T follicular helper cell (primary cell): ENCODE measurements at places on chromosomes 1 and 21.

- no peak for DNase-seq
Measured at GRCh38 chr1:202106340-202107254, 16.1 kb upstream of the GPR37L1 start.

DNA sequence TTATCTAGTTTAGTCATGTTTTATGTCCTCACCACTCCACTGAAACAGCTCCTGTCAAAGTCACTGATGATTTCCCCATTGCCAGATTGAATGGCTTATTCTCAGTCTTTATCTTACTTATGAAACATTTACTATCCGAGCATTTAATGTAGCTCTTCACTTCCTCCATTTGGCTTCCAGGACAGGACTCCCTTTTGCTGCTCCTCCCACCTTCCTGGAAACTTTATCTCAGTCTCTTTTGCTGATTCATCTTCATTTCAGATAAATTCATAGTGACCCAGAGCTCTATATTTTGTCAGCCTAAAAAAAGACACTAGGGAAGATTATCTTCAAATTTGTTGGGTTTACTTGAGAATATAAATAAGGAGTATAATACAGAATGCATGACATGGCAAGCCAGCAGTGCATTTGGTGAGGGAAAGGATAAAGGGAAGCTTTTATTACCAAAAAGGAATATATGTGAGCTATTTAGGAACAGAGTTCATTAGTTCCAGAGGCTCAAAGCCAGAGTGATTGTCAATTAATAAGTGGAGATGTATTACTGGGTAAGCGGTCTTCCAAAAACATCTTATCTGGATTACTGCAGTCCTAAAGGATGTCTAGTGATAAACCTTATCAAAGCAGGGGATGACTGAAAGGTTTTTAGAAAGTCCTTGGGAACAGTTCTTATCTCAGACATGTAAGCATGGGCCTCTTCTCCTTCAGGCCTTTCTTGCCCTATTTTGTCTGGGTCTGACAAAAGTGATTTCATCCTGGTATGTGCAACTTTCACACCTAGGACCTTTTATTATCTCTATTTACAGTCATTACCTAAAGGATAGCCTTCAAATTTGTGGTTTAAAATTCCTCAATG lies 25.6 kb downstream of the IL23R start:
- DNase-seq: no peak

GRCh38 chr1:93686504-93687250 lies 5.0 kb upstream of the BCAR3 start:
- DNase-seq: no peak

- no peak for DNase-seq
Measured at GRCh38 chr1:91700771-91701471, 185.0 kb downstream of the TGFBR3 start.
